Stimulated activated CD4-positive, alpha-beta T cell treated with anti-CD3 and anti-CD28 coated beads, Interleukin-1b, Interleukin-23, amount 100 ng/mL, for 1 hour (primary cell): ENCODE measurements at places on chromosomes 7 and 10.

GRCh38 chr7:147858421-147858820 lies 732.1 kb upstream of the C7orf33 start:
- DNase-seq, result no peak

- DNase-seq, result no peak
Observed at GRCh38 chr7:44618753-44619152, 12.3 kb downstream of the OGDH start.

- DNase-seq, result no peak
Observed at GRCh38 chr10:8130973-8131911, 76.8 kb downstream of the GATA3 start.

DNA sequence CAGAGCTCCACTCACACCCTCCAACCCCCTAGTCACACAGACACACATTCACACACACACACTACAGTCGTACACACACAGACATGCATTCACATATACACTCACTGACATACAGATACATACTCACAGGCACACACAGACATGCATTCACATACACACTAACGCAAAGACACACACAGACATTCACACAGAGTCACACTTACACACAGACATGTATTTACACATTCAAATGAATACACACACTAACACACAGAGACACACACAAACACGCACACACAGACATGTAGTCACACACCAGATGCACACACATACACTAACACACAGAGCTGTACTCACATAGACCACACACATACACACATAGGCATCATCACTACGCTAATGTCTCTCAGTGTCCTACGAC lies 58.0 kb upstream of the MYL10 start:
- DNase-seq, result no peak

DNA sequence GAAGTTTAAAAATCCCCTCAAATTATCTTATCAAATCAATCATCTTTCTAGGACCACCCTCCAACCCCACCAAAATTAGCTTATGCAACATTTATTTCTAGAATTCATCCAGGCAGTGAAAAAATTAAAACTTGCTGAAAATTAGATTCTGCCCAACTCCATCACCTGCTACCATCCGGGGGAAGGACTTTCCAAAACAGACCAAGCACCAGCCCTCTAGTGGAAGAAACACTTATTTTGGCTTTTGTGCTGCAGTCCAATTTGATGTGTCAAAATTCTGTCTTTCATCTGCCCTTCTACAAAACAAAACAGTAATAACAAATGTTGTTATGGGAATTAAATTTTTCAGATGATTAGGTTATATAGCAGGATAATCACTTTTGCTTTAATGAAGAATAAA lies 35.1 kb downstream of the GCC1 start:
- no peak for DNase-seq

DNA sequence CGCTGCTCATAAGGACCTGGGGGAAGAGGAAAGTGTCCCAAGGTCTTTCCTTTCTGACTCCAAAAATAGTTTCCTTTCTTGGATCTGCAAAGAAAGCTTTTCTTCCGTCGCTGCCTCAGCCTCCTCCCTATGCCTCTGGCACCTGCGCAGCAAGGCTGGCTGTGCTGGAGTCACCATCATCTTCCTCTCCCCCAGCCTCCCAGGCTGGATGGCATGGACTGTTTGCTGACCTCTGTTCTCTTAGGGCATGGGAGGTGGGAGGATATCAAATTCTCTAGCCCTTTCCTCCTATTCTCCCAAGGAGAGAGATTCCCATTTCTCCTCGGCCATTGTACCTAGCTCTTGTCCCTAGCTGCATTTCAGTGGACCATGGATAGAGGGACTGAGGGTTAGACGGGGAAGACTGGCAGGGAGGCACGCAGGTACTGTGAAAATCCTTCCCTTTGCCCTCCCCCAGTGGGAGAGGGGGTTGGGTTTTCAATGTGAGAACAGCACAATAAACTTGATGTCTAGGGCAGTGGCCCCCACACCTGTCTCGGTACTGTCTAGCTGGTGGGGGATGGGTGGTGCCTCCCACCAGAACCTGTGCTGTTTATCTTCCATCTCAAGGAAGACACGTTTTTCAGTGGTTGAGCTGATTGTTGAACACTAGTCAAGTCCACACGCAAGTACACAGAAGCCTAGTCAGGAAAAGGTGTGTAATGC lies 2.6 kb downstream of the PPP1R35 start:
- no peak for DNase-seq

GRCh38 chr7:35418716-35419390 lies 165.0 kb upstream of the TBX20 start:
- no peak for DNase-seq

GRCh38 chr10:62662486-62662885 lies 142.0 kb upstream of the ADO start:
- no peak for DNase-seq

- DNase-seq, result no peak
Observed at GRCh38 chr7:90766814-90767564, 170.9 kb downstream of the CDK14 start.

DNA sequence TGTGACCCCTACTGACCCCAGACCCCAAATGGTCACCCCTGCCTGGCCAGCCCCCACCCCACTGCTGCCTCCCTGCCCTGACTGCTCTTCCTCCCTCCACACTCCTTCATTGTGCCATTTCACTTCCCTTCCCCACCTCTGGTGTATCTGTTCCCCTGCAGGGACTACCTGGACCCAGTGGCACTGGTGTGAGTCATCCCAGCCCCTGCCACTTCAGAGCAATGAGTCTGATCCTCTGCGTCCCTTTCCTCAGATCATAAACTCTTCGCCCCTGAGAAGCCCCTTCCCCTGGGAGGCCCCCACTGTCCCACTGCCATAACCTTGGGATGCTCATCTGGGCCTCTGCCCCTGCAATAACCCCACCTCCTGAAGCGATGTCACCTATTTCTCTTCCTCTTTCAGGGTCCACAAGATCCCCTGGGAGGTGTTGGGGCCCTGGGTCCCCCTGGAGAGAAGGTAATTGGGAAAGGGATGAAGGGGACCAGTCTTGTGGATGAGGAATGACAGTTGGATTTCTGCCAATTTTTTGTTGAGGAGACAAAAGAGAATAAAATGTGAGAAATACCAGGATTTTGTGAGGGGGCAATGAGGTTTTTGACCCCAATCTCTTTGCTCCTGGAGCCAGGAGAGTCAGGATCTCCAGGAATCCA lies 19.1 kb upstream of the VOPP1 start:
- no peak for DNase-seq

DNA sequence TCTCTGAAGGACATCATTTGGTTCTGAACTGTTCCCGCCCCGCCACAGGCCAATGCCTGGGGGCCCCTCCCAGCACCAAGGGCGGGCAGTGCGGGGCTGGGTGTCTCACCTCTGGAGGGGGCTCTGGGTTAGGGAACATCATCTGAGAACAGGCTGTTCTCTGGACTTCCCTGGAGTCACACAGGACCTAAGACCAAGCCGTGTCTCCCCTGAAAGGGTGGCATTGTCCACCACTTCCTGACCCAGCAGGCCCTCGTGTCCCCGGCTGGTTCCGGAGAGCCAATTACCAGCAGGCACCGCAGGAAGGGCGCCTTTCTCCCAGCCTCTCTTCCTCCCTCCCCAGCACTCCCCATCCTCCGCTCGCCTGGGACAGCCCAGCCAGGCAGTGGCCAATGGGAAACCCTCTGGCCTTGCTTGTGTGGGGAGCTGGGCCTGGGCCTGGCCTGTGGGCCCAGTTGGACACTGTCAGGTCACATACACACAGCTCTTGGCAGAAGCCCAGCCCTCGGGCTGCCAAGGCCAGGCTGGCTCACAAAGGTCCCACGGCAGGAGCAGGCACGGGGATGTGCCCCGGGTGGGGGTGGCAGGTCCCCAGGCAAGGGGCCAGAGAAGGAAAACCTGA lies 119.5 kb downstream of the SPDYE5 start:
- no peak for DNase-seq

GRCh38 chr7:147861058-147861716 lies 729.4 kb upstream of the C7orf33 start:
- no peak for DNase-seq
